Fibroblast of the conjunctiva (primary cell): ENCODE measurements at places on chromosomes 11 and 22.

- DNase-seq: no peak
Measured at GRCh38 chr22:48343461-48343860, 1484.2 kb downstream of the BRD1 start.

- no peak for DNase-seq
Measured at GRCh38 chr11:34052608-34053160, 1.2 kb downstream of the CAPRIN1 start.

- DNase-seq: no peak
Measured at GRCh38 chr22:31488988-31489617, 539 bp downstream of the EIF4ENIF1 start.

DNA sequence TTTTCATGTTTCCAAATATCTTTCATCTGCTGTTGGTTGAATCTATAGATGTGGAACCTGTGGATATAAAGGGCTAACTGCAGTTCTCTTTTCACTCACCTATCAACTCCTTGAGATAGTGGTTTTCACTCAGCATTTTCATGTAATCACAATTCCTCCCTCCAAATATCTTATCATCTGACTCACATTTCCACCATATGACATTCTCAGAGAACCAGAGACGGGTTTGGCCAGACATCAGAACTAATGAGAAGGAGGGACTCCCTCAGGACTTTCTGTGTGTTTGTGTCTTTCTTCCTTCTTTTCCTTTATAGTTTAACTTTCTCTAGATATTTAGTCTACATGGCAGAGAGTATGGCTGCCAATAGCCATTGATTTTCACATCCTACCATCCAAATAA is 134.8 kb upstream of the DDI1 start:
- no peak for DNase-seq
